NCI-H748 treated with DMSO at 0.1 percent for 48 hours (cell line): ENCODE measurements at places on chromosomes 16 and 17.

- no peak for DNase-seq
These were observed 2.4 kb downstream of the SERPINF1 start for GRCh38 chr17:1764284-1764683.

- DNase-seq, result no peak
These were observed 17.2 kb upstream of the UTP6 start for GRCh38 chr17:31918701-31919128.

- DNase-seq, result no peak
These were observed 12.0 kb downstream of the ACSF3 start for GRCh38 chr16:89105599-89106151.

- DNase-seq, result no peak
These were observed 260 bp upstream of the CXCL16 start for GRCh38 chr17:4740025-4740351.

DNA sequence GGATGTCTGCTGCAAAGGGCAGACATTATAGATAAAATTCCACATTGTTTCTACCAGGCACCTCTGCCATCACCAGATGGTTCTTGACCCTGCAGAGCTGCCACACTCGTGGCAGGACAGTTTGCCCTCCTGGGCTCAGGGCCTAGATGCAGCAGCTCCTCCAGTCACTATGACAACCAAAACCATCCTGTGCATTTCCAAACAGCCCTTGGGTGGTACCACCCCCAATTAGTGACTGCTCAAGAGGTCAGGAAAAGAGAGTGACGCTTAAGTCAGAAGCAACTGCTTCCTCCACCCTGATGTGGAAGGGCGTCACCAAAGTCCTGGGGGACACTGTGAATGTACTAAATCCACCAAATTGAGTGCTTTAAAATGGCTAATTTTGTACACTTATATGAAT, 109.2 kb downstream of the C16orf95 start:
- no peak for DNase-seq

DNA sequence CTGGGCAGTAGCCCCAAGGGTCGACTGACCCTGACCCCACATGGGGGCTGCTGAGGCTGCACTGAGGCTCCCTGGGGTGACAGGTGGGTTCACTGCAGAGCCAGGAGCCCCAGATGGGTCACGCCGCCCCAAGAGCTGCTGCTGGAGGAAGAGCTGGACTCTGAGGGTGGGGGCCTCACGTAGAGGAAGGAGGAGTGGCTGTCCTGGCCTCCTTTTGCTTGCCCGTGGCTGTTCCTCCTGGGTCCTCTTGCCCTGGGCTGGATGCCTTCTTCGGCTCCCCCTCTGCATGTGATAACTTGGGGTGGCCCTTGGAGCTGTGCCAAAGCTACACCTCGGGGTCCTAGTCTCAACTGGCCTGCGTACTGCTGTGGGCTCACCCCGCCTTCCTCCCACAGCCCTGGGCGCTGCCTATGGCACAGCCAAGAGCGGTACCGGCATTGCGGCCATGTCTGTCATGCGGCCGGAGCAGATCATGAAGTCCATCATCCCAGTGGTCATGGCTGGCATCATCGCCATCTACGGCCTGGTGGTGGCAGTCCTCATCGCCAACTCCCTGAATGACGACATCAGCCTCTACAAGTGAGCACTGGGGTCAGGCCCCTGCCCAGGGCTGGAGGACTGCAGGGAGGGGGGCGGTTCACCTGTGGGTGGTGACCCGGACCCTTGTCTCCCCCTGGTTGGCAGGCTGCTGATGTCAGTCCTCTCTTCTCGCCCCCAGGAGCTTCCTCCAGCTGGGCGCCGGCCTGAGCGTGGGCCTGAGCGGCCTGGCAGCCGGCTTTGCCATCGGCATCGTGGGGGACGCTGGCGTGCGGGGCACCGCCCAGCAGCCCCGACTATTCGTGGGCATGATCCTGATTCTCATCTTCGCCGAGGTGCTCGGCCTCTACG, 1.1 kb upstream of the AMDHD2 start:
- DNase-seq, result no peak
